ENCODE measurements at places on chromosomes 7 and 10.

DNA sequence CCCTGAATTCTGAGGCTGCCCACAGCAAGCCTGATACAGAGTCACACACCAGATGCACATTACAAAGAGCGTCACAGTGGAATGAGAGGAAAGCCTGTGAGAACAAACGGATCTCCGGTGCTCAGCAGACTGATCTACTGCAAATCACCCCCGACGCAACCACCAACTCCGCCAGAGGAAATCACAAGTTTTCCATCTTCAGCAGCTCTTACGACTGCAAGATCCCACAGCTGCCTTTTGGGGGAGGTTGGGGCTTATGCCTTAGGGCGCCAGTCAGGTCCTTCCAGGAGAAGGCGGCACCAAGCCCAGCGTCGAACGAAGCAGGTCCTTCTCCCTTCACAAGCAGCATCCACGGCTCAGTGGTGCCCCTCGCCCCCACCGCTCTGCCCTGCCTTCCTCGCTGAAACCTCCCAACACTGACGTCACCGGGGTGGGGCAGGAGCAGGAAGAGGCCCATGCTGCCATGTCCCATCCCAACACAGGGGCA is 32.5 kb downstream of the PTPRN2 start:
- no peak for DNase-seq

- DNase-seq: no peak
Measured at GRCh38 chr7:36210291-36210922, 57.4 kb downstream of the EEPD1 start.

GRCh38 chr7:108313086-108313485 is 143.2 kb downstream of the NRCAM start:
- DNase-seq: no peak

DNA sequence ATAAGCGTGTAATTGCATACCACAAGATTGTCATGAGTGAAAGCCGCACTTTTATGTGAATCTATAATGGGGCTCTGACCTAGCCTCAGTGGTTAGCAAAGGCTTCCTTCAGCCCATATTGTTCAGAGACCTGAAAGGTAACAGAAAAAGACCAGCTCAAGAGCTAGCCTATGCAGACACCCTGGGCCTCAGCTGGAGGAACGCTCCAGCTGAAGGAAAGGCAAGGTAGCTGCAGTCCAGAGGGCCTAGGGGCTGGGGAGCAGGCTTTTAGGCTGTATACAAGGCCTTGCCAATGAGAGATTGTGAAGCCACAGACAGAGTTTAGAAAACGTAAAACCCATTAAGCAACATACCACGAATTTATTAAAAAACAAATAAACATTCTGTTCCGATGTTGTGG is 246.6 kb upstream of the GHITM start:
- no peak for DNase-seq

GRCh38 chr7:124086843-124087242 is 54.0 kb upstream of the TMEM229A start:
- DNase-seq: no peak

DNA sequence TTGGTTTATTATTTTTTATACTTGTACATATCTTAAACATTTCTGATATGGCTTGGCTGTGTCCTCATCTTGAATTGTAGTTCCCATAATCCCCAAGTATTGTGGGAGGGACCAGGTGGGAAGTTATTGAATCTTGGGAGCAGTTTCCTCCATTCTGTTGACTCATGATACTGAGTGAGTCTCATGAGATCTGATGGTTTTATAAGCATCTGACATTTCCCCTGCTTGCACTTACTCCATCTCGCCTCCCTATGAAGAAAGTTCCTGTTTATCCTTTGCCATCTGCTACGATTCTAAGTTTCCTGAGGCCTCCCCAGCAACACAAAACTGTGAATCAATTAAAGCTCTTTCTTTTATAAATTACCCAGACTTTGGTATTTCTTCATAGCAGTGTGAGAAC is 207.7 kb downstream of the TPK1 start:
- no peak for DNase-seq

DNA sequence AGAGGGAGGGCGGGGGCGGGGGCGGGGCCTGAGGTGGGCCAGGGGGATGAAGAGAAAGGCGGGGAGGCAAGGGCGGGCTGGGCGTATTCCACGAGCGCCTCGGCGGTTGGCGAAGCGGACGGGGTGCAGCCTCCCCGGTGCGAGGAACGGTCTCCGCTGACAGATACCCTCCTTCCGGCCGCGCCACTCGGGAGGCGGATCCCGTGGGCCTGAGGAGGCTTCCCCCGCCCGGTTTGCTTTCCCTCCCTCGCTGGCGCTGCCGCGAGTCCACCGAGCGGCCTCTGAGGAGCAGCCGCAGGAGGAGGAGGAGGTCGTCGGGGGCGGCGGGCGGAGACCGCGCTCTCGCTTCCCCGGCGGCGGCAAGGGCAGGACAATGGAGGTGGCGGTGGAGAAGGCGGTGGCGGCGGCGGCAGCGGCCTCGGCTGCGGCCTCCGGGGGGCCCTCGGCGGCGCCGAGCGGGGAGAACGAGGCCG is at the start of gene TRIM24:
TSS of gene TRIM24 (plus strand) at position 84 of the 473 bp plus-strand sequence. CDS start at position 374, 290 bp downstream.
- DNase-seq: no peak

GRCh38 chr7:29588212-29588611 is 24.6 kb downstream of the PRR15 start:
- DNase-seq: no peak

- DNase-seq: no peak
Measured at GRCh38 chr10:81179324-81179723, 641.6 kb downstream of the SH2D4B start.

DNA sequence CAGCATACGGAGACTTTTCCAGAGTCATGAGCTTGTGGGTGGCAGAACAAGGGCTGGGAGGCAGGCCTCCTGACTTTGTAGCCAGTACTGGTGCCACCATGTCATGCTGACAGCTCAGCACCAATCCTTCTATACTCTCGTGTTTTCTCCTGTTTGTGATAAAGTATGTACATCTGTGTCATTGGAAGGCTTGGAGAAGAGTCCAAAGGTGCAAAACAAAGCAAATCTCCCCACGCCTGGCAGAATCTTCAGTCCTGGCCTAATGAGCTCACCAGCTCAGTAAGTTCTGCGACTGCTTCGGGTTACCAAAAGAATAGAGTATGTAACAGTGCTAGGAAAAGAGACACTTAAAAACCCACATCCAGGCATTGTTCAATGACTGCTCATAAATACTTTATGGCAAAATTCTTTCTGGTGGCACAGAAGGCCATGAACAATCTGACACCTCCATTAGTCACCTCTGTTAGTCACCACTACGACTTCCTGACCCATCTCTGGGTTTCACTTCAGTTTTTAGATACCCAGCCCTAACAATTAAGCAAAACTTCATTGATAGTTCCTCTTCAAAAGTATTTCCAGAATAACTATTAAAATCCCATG is 24.5 kb downstream of the STEAP1 start:
- no peak for DNase-seq

- DNase-seq: no peak
Measured at GRCh38 chr7:151607464-151607867, 87.8 kb upstream of the RHEB start.

DNA sequence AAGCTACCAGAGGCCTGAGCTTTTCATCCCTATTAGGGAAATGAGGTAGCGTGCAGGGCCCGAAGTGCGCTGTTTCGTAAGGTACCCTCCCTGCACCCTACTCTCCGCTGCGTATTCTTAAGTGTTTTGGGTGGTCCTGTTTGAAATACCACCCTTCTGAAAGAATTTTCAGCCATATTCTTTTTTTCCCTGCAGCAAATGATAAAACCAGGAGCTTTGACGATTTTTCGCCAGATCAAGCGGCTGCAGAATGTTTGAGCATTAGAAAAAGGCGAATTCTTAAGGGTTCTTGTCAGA is 1.2 kb downstream of the RSBN1L start:
- no peak for DNase-seq
